Spleen (tissue), 13 donors: ENCODE measurements at places on chromosomes 2 and 18. TPM values are rescaled to one million over a fixed set of nuclear protein-coding genes. Genes with fewer than 3 reads are reported as not detected.

DNA sequence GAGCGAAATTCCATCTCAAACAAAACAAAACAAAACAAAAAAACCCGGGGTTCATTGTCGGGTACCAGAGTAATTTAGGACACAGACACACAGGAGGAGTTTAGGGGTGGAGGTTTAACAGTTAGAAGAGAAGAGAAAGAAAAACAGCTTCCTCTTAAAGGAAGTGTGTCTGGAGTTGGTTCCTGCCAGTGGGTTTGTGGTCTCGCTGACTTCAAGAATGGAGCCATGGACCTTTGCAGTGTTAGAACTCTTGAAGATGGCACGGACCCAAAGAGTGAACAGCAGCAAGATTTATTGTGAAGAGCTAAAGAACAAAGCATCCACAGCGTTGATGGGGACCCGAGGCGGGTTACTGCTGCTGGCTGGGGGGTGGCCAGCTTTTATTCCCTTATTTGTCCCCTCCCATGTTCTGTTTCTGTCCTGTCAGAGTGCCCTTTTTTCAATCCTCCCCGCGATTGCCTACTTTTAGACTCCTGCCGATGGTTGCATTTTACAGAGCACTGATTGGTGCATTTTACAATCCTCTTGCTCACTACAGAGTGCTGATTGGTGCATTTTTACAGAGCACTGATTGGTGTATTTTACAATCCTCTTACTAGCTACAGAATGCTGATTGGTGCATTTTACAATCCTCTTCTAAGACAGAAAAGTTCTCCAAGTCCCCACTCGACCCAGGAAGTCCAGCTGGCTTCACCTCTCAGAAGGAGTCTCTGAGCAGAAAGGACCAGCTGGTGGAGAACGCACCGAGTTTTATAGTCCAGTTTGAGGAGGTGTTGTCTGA, 28.7 kb upstream of the ATP8B1 start:
- DNase-seq = no peak
- no peaks in the 10 kb centered on the region for H3K27me3 ChIP-seq
- H3K4me1 ChIP-seq = peaks cover 9% of the 10 kb centered on the region
- H3K27ac ChIP-seq = no peak overlapping the region
- H3K36me3 ChIP-seq = no peaks in the 10 kb centered on the region
- H3K4me3 ChIP-seq = no peak overlapping the region

- H3K36me3 ChIP-seq = no peaks in the 10 kb centered on the region
- peaks cover 56% of the 10 kb centered on the region for H3K4me1 ChIP-seq
- H3K4me3 ChIP-seq = no peak overlapping the region
- H3K27ac ChIP-seq = no peak overlapping the region
Measured at GRCh38 chr2:65388051-65388531, 44.3 kb downstream of the SPRED2 start.

DNA sequence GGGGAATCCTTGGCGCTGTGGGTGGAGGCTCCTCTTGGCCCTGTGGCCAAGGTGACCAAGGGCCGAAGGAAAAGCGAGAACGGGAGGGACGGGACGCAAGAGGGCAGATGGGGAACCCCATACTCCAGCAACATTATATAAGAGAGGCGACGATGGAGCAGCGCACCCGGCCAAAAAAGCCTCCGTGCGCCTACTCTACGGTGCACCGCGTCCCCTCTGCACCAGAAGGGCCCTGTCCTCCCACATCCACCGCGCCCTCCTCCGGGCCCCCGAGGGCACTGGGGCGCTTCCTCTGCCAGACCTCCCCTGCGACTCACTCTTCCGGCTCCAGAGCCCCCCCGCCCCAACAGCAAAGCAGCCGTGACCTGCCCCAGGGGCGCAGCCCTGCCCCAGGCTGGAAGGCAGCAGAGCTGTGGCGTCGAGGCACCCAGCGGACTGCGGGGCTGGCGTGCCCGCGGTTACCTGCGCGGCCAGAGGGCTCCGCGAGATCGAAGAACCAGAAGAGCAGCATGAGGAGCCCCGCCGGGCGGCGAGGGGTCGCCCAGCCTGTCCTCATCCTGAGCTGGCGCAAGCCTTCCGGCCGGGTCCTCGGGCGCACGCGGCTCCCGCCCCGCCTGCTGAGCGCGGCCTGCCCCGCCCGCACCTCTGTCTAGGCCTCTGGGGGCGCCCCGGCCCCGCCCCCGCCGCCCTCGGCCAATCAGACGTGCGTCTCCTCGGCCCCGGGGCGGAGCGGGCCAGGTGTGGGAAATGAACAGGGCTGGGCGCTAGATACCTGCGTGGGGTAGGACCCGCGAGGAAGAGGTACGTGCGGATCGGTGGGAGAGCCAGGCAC, 106.3 kb upstream of the CD302 start:
- DNase-seq = peak; percentile 96
- H3K36me3 ChIP-seq = no peaks in the 10 kb centered on the region
- H3K27ac ChIP-seq = peak within 1 kb of the TSS; percentile 92
- H3K27me3 ChIP-seq = no peaks in the 10 kb centered on the region
- H3K4me1 ChIP-seq = peaks cover 42% of the 10 kb centered on the region

DNA sequence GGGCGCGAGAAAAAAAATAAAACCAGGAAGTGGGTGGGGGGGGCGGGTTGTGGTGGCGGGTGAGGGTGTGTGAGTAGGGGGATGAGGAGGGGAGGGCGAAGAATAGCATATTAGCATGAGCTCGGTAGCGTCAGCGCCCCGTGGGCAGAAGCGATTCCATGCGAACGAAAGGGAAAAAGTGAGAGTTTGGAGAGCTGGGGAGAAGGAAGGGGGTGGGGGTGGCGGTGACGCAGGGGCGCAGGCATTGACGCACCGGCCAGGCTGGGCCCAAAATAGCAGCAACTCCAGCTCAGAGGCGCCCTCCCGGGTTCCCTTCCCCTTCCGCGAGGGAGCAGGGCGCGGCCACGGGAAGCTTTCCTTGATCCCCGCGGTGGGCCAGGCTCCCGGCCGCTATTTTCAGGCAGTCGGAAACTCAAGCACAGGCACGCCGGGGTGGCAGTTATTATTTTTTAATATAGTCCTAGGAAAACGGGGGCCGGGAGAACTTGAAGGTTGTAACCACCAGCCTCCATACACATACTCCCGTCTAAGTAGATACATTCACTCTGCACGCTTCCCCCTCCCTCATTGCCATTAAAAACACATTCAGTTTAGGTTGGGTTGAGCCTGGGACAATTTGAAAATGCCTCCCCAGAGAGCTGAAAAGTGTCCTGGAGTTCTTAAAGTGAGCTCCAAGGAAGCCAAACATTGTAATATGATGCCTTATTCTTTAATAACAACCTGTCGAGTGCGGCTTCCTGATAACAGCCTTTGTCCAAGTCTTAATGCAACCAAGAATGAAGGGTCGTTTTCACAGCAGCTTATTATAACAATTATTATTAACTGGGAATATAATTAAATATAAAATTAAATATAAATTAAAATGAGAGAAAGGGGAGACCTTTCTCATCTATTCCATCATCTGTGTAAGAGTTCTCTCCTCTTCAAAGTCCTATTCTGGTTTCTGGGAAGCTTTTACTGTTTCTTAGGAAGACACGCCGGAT, 2.3 kb upstream of the NR4A2 start:
- peak overlapping the region; percentile 95 for H3K27ac ChIP-seq
- H3K27me3 ChIP-seq = peaks cover 9% of the 10 kb centered on the region
- H3K4me1 ChIP-seq = peaks cover 48% of the 10 kb centered on the region
- DNase-seq = peak; percentile 94
- peaks cover under 1% of the 10 kb centered on the region for H3K36me3 ChIP-seq

DNA sequence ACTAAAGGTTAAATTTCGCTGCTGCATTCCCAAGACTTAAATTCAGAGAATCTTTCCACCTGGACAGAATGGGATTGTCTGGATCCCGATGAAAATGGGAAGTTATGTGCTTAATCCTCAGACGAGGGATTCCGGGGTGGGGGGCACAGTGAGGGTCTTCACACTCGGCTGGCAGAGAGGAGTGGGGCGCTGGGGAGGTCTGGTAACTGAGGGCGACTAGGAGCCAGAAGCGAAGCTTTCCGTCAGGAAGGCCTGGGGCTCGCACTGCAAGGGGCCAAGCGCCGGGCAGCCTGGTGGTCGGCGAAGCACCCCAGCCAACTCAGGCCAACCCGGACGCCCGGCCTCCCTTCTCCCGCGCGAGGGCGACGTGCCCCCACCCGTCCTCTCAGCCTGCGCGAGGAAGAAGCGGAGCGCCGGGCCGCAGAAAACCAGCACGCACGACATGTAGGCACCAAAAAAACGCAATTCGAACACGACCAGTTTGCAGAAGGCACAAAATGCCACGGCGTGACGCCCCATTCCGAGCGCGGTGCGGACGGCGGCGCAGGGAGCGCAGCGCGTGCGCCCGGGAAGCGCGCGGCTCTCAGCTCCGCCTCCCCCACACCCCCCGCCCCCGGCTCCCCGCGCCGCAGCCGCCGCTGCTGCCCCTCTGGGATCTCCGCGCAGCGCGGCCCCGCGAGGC, 188.1 kb downstream of the ZEB2 start:
- peak overlapping the region; percentile 94 for H3K27ac ChIP-seq
- peaks cover 34% of the 10 kb centered on the region for H3K4me1 ChIP-seq

DNA sequence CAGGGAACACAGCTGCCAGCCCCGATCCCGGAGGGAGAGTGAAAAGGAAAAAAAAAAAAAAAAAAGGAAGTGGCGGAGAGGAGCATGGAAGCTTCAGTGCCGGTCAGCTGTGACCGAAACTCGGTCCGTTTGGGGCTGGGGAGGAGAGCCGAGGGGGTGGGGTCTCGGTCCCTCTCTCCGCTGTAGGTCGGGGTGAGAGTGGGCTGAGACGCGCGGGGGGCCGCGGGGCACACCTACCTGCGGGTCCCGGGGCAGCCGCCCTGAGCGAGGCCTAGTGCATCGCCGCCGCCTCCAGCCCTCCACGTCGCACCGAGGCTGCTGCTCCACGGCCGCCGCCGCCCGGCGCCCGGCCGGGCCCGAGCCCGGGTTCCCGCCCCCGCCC, 536 bp downstream of the VPS54 start:
- H3K27me3 ChIP-seq = no peaks in the 10 kb centered on the region
- peaks cover 70% of the 10 kb centered on the region for H3K4me1 ChIP-seq
- peak overlapping the region; percentile 56 for H3K4me3 ChIP-seq
- peak overlapping the region; percentile 96 for H3K27ac ChIP-seq
- H3K36me3 ChIP-seq = no peaks in the 10 kb centered on the region
- no peak for DNase-seq

DNA sequence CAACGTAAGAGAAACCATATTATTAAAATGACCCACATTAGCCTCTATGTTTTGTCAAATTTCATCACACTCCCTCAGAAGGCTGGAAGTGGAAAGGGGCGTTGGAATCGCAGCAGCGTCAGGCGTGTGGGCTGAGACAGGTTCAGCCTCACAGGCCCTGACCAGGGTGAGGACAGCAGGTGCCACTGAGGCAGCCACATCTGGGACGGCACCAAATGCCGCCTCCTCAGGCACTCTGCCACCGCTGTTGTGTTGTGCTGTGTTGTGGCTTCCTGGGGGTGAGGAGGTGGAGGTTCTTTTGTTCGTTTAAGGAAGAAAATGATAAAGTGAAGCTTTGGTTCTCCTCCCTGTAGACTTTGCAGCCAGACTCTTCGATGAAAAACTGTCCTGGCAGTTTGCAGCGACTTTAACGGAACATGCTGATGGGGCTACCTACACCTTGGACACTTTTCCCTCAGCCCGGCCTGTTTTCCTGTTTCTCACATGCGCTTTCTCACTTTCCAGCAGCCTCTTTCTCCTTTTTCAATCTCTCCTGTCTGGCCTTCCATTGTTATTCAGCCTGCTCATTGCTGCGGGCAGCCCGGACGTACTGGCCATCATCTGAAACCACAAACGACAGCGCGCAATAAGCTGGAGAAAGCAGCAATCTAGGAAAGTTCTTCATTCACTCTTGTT, 44.9 kb upstream of the SALL3 start:
- no peak for DNase-seq
- no peaks in the 10 kb centered on the region for H3K36me3 ChIP-seq
- H3K27ac ChIP-seq = no peak overlapping the region
- H3K27me3 ChIP-seq = no peaks in the 10 kb centered on the region
- no peak overlapping the region for H3K4me3 ChIP-seq

DNA sequence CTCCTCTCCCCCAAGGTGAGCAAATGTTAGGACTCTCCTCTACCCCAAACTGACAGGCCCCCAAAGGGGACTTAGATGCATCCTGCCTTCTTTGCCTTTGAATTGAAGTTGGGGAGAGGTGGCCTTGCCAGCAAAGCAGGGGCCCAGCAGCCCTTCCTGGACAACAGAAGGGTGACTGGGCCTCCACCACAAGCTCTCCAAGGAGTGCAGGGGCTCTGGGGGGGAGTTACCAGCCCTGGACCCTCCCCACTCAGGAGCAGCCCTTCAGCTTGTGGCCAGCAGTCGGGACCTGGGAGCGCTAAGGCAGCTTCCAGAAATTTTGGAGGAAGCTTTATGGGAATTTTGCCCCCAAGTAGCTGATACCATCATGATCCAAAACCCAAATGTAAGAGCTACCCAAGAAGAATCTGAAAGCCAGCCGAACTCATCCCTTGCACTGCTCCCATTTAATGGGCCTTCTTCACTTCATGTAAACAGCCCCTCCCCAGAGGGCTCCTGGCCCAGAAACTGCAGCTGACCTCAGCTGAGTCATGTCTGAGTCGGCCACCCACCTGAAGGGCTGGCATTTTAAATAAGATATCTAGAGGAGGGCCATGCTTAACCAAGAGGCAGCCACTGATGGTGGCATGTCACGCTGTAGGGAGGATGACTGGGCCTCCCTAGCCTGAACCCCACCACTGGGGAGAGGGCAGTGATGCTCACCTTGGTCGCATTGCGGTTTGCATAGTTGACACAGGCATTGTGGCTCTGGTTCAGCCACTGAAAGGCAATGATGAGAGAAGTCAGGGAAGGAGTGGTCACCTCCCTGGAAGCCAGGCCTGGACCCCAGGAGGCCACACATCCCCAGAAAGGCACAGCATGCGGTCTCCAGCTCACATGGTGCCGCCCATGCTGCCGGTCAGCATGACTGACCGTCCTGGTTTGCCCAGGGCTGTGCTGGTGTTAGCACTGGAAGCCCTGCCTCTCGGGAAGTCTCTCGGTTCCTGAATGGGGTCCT, 71.5 kb downstream of the SFXN5 start:
- H3K4me1 ChIP-seq = no peaks in the 10 kb centered on the region
- peaks cover 81% of the 10 kb centered on the region for H3K36me3 ChIP-seq
- H3K27ac ChIP-seq = no peak overlapping the region

GRCh38 chr18:36589857-36590543, 238.8 kb downstream of the TPGS2 start:
- DNase-seq = no peak
- no peak overlapping the region for H3K27ac ChIP-seq
- no peak overlapping the region for H3K4me3 ChIP-seq
- no peaks in the 10 kb centered on the region for H3K36me3 ChIP-seq

DNA sequence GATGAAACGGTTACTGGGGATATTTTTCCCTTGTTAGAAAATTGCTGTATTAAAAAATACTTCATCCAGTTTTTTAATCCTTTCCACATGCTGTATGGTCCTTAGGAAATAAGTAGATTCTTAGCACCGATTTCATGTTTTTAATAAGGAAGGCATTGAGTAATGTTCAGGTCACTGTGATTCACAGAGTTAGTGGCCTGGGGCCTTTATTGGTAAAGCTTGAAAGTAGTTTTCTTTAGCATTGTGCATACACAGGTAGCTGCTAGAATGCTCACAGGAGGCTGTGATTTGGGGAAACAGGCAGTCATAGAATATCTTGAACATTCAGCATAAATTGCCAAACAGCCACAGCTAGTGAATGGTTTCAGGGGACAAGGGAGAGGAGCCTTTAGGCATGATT, 79.8 kb downstream of the XRCC5 start:
- H3K27me3 ChIP-seq = no peaks in the 10 kb centered on the region
- H3K4me3 ChIP-seq = no peak overlapping the region
- H3K36me3 ChIP-seq = no peaks in the 10 kb centered on the region

The GKN2 gene
- not detected for total RNA-seq

The HK2 gene
- total RNA-seq = 15.7 TPM

The GLI2 gene
- total RNA-seq = 0.51 TPM

The GCG gene
- total RNA-seq = not detected

The NUP35 gene
- total RNA-seq = 11.6 TPM

The SAG gene
- total RNA-seq = not detected

The SGPP2 gene
- 3.1 TPM for total RNA-seq

The SULT1C4 gene
- total RNA-seq = 0.54 TPM
